ENCODE measurements at places on chromosomes 2 and 18.

- no peak for DNase-seq
Measured at GRCh38 chr2:45119038-45119437, 109.8 kb upstream of the SIX2 start.

DNA sequence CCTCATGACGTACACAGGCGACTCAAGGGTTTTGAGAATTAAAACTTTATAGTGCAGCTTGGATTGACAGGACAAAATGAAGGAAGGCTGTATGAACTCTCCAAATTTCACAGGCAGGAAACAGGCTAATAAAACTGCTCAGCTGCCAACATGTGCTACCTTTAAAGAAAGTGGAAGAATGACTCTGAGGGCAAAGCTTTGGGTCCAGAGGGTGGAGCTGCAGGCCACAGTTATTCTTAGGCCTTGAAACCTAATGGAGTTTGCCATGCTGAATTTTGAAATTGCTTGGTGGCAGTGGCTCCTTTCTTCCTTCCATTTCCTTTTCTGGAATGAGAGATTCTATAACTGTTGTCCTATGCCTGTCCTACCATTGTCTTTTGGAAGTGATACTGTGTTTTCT is 34.8 kb downstream of the HAT1 start:
- peak; percentile 46 for DNase-seq

GRCh38 chr2:44246436-44246835 is 28.8 kb upstream of the SLC3A1 start:
- DNase-seq, result no peak

DNA sequence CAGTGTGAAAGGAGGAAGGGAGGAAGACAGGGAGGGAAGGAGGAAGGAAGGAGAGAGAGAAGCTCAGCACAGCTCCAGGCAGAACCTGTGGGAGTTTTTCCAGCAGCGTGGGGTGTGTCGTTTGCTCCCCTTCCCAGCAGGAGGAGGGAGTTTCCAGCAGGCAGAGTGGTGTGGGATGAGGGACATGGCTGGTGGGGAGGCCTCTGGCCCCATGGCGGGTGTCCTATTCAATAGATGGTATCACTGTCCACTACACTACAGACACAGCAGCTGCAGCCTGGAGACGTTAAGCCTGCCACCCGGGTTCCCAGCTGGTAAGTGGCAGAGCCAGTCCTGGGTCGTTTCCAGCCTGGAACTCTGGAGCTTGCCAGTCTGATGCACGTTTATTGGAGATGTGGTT is 44.7 kb downstream of the GLI2 start:
- no peak for DNase-seq

- peak; percentile 99 for DNase-seq
Measured at GRCh38 chr2:676647-677055, 555 bp downstream of the TMEM18 start.

- peak; percentile 90 for DNase-seq
Measured at GRCh38 chr2:74553892-74554819, at the start of the genes DOK1 and LOXL3. Gene DOK1, plus strand, starts transcription at chr2:74554720. Its CDS starts 35 bp downstream, at chr2:74554755. Gene LOXL3, minus strand, starts transcription at chr2:74553942. Its CDS starts 1,308 bp downstream, at chr2:74552634.

DNA sequence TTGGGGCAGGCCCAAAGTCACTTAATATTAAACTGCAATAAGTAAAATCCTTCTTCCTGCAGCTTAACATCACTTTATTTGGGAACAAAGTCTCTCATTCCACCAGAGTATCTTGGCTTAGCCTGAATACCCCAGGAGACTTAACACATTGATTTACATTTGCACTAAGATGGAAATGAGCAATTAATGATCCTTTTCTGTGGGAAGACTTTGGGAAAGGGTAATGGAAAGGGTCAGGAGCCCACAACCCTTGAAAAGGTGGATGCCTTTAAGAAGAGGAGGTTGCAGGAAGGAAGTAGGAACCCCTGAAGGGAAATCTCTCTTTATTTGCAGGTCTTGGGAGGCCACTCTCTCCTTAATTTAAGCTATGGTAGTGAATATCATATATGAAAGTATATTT is 28.0 kb upstream of the BARD1 start:
- DNase-seq, result no peak

All from inflammatory macrophage (primary cell).